ENCODE measurements at places on chromosomes 6 and 20.

- H3K4me1 ChIP-seq: peaks cover 31% of the 10 kb centered on the region
- H3K4me3 ChIP-seq: no peak overlapping the region
- peak; percentile 85 for DNase-seq
- H3K27ac ChIP-seq: peak overlapping the region; percentile 69
- peaks cover 18% of the 10 kb centered on the region for H3K36me3 ChIP-seq
These were observed 70.0 kb downstream of the FAM50B start for GRCh38 chr6:3919130-3919628.

GRCh38 chr6:112427499-112427898 lies 80.4 kb downstream of the RFPL4B start:
- no peak overlapping the region for H3K27ac ChIP-seq
- no peak overlapping the region for H3K4me3 ChIP-seq
- H3K27me3 ChIP-seq: peaks cover 3% of the 10 kb centered on the region
- H3K4me1 ChIP-seq: no peaks in the 10 kb centered on the region
- no peak for DNase-seq

DNA sequence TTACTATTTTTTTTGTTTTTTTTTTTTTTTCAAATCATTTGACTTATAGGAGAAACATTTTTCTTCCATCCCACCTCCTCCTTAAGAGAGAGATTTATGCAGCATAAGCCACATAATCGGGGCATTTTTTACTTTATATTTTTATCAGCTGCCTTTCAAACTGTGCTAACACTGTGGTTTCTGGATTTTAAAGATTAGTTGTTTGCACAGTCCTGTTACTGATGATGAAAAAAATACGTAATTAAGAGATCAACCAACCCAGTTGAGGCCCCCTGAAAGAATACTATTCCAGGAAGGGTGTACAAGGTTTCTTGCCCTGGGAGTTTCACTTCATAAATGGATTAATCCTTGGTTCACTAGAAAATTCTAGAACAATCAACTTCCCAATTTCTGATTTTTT lies 68.3 kb downstream of the MMS22L start:
- no peaks in the 10 kb centered on the region for H3K27me3 ChIP-seq
- H3K27ac ChIP-seq: no peak overlapping the region
- no peak overlapping the region for H3K4me3 ChIP-seq
- peaks cover 8% of the 10 kb centered on the region for H3K4me1 ChIP-seq

DNA sequence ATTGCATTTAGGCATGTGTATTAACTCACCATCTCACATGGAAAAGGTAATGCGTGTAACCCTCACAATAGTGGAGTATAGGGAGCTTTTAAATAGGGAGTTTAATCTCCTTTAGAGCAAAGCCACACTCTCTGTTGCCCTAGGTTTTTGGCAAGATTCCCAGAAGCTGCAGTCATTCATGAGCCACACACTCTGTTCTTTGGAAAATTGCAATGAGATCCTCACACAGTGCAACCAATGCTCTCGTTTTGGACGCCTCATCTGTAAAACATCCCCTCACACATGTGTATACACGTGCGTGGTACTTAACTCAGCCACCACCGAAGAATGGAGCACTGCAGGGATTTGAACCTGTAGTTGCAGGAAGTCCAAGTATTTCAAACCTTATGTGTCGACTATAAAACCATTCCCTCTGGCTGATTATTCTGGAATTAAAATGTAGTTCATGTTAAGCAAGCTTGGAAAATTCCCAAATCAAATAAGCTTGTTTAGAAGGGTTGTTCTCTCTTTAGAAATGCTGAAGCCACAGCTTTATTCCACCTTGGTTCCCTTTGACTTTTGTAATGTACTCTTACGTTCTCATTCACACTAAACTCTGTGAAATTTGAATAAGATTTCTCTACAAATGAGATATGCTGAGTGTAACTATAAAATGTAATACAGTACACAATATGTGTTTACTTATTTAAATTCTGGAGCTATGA lies 489.8 kb upstream of the MANEA start:
- no peak overlapping the region for H3K4me3 ChIP-seq
- no peaks in the 10 kb centered on the region for H3K4me1 ChIP-seq
- no peak overlapping the region for H3K27ac ChIP-seq
- peak; percentile 33 for DNase-seq

DNA sequence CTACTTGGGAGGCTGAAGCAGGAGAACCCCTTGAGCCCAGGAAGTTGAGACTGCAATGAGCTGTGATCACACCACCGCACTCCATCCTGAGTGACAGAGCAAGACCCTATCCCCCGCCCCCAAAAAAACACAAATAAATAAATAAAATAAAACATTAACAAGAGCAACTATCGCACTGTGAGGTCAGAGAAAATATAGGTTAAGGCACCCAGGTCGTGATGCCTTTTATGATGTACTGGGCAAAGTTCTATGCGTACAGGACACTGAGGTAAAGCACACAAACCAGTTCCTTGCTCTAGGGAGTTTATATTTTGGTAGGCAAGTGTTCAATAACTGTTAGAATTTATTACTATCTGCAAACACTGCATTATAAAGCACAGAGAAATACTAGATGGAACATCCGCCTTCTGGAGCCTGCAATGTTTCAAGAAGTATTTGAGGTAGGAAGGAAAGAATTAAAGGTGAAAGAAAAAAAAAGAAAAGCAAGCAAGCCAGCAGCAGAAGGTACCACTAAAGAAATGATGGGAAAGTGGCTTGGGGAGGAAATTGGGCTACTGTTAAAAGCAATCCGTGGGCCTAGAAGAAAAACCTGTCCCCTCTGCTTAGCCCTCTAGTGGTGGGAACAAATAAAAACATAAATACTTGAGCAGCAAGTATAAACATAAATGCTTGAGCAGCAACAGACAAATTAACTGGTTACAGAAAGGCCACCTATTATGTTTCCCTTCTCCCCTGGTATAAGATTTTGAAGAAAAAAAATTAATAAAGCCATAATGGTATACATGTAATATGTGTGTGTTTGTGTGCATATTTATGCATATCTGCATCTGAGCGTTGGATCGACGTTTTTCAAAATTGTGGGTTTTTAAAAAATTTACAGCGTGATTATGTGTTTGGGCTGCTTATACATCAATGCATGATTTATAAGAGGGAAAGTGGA lies 128.0 kb downstream of the PHACTR1 start:
- peak; percentile 32 for DNase-seq
- no peak overlapping the region for H3K27ac ChIP-seq
- no peak overlapping the region for H3K4me3 ChIP-seq
- H3K4me1 ChIP-seq: peaks cover 8% of the 10 kb centered on the region

DNA sequence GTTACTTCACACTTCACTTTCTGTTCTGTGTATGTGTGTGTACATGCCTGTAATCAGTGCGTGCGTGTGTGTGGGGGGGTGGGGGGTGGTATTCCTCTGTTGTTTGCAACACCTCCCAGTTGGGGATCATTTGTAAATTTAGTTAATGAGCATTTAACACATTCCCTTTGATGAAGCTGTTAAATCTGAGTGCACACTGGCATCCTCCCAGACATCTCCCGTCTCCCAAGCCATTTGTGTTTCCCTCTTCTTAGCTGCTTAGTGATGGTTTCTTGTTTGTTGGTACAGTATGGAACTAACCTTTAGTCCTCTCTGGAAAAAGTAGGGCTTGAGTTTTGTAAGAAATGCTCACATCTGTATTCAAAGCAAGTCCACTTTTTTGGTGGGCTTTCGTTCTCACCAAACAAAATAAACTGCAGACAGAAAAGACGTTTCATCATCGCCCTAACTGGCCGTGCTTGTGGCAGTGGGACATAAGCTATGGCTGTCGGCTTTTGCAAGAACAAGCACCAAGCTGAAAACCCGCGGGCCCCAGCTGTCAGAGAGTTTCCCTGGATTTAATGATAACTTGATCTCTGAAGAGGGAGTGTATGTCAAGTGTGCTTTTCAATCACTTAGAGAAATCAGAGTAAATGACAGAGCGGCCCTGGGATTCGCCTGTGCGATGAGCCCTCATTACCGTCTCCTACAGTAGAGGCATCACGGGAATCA lies 54.9 kb upstream of the SASH1 start:
- peaks cover 50% of the 10 kb centered on the region for H3K4me1 ChIP-seq
- peaks cover 32% of the 10 kb centered on the region for H3K36me3 ChIP-seq
- DNase-seq: no peak

DNA sequence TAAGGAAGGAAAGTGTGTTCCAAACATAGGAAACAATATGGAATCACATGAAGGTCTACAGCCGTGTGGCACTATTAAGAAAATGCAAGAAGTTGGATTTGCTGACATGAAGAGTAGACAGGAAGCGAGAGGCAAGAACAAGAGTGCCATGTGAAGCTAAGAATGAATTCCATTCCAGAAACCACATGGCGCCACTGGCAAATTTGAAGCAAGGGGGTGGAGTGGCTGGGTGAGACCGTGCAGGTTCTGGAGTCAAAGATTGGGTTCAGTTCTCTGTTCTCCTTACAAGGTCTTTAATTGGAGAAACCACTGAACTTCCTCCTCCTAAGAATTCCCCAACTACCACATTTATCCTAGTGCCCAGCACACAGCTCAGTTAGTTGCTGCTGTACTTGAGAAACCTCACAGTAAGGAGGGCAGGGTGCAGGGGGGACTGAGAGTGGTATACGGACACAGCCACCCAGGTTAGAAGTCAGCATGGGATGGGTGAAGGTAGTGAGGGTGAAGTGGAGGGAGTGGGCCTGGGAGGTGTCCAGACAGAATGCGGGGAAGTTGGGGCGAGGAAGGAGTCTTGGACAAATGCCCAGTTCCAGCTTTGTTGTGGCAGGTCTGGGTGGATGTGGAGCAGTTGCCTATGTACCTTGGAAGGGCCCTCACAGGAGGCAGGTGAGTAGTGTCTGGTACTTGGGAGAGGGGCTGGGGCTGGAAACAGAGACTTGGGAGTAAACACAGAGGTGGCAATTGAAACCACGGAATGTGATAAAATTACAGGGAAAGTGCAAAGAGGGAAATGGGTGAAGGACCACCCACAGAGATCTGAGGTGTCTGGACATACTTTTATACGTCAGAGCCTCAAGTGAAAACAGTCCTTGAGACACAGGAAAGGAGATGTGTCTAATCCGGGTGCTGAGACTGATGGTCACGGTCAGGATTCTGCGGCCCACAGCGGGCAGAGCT lies 14.3 kb downstream of the LYRM4 start:
- H3K27ac ChIP-seq: no peak overlapping the region
- no peak overlapping the region for H3K4me3 ChIP-seq
- no peak for DNase-seq
- peaks cover 5% of the 10 kb centered on the region for H3K36me3 ChIP-seq
- no peaks in the 10 kb centered on the region for H3K27me3 ChIP-seq
- H3K4me1 ChIP-seq: peaks cover 19% of the 10 kb centered on the region

DNA sequence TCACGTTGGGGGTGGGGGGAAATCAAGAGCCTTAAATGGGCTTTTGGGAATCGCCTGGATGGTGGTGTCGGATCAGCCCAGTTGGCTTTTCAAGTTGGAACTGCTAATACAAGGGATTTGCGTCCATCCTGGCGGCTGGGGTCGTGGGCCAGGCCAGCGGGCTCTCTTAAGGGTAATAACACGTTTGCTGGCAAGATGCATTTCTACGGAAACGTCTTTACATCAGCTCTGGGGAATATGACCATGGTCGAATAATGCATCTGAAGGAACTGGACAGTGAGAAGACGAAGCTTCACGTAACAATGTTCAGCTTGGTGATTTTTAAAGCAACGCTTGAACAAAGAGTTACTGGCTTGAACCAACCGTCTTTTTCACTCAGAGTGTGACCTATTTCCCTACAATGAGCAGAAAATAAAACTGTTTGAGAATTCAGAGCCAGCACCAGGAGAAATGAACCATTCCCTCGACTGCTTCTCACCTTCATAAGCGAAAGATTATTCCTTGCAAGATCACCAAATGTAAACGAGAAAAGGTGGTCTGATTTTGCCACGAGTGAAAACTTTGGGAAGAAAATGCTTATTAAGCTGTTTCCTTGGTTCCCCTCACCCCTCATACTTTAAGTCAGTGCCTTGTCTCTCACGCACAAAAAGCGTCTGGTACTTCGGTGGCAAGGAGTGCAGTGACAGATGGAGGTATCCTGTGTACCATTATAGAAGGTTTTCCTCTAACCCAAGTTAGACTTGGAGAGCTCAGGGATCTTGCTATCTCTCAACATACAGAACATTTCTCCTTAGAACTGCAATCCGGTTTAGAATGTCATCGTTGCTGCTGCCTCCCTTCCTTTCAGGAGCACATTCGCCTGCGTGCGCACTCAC lies 1.4 kb upstream of the MARCKS start:
- H3K36me3 ChIP-seq: peaks cover 14% of the 10 kb centered on the region
- H3K4me3 ChIP-seq: no peak overlapping the region
- no peak overlapping the region for H3K27ac ChIP-seq
- peaks cover 4% of the 10 kb centered on the region for H3K4me1 ChIP-seq
- H3K27me3 ChIP-seq: no peaks in the 10 kb centered on the region
- peak; percentile 42 for DNase-seq

DNA sequence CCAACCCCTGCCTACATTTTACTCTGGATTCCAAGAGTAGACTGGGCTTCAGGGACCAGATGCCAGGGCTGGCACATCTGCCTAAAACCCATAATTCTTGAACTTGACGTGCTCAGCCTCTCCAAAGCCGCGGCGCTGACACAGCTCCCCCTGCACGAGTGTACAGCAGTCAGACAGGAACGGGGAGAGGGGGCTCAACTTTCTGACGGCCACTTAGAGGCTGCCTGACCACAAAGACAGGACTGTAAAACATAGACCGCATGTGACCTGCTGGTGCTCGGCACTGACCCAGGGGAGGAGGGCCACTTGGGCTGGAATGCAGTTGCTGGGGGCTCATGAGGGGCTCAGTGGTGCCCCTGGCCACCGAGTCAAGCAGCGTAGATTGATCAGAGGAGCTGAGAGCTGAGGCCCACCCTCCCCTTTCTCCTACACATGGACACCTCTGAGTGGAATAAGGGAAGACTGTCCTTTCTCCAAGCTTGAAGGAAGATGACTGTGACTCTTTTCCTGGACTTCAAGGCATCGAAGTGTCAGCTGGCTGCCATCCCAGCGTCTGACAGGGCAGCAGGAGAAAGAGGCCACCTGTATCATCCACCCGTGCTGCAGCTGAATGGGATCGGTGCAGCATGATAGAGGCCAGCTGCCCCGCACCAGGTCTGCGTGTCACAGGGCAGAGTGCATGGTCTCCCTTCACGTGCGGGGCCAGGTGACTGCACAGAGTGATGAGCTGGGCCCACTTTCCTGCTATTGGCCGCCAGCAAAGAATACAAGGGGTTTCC lies 171.3 kb upstream of the AGPAT4 start:
- no peaks in the 10 kb centered on the region for H3K27me3 ChIP-seq
- H3K4me3 ChIP-seq: no peak overlapping the region
- no peaks in the 10 kb centered on the region for H3K4me1 ChIP-seq
- no peak for DNase-seq
- H3K36me3 ChIP-seq: no peaks in the 10 kb centered on the region

GRCh38 chr6:43091436-43091991 lies 15.4 kb downstream of the PTK7 start:
- H3K4me1 ChIP-seq: peaks cover 67% of the 10 kb centered on the region
- DNase-seq: no peak
- H3K4me3 ChIP-seq: no peak overlapping the region
- H3K27me3 ChIP-seq: no peaks in the 10 kb centered on the region

- peaks cover 6% of the 10 kb centered on the region for H3K27me3 ChIP-seq
- no peak overlapping the region for H3K27ac ChIP-seq
- peaks cover 21% of the 10 kb centered on the region for H3K4me1 ChIP-seq
- peaks cover 16% of the 10 kb centered on the region for H3K36me3 ChIP-seq
- no peak for DNase-seq
These were observed 10.7 kb downstream of the TUBB start for GRCh38 chr6:30730601-30731435.

GRCh38 chr6:72977114-72977513 lies 248.2 kb downstream of the KHDC1L start:
- H3K4me3 ChIP-seq: no peak overlapping the region
- no peak overlapping the region for H3K27ac ChIP-seq
- no peaks in the 10 kb centered on the region for H3K27me3 ChIP-seq

Measured in HFFc6 (cell line).